ENCODE measurements at places on chromosomes 12 and 14.

DNA sequence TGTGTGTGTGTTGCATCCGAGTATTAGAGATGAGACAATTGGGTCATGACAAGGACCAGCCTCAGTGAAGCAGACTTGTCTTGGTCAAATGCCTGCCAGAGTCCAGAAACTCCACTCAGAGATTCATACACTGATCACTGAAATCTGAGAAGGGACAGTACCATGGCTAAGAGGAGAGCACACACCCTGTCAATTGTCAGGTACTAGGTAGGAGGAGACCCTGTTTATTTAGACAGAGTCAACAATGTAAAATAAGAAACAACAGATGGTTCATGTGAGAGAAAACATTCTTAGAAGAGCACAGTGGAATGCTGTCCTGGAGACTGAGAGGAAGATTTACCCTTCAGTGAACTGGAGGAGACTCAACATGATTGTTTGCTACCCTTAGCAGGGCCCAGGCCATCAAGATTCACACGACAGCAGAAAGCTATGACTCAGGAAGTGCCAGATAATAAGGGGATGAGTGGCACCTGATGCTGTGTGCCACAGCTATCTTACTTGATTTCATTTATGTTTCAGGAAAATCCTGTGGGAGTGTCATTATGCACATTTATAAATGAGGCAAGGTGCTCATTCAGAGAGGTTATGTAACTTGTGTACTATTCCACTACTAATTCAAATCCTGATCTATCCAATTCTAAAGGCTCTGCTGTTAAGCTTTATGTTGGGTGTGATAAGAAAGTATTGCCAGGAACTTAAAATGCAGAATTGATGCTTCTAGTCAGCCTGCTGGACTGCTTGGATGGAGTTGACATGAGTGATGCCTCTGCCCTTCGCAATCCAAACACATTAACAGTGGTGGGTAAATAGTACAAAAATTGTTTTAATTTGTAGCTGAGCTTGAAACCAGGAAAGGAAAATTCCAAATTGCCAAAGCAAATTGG is 136.6 kb upstream of the NEDD1 start:
- peak; percentile 30 for DNase-seq

- DNase-seq: no peak
These were observed 1.7 kb downstream of the FITM1 start for GRCh38 chr14:24132061-24132685.

DNA sequence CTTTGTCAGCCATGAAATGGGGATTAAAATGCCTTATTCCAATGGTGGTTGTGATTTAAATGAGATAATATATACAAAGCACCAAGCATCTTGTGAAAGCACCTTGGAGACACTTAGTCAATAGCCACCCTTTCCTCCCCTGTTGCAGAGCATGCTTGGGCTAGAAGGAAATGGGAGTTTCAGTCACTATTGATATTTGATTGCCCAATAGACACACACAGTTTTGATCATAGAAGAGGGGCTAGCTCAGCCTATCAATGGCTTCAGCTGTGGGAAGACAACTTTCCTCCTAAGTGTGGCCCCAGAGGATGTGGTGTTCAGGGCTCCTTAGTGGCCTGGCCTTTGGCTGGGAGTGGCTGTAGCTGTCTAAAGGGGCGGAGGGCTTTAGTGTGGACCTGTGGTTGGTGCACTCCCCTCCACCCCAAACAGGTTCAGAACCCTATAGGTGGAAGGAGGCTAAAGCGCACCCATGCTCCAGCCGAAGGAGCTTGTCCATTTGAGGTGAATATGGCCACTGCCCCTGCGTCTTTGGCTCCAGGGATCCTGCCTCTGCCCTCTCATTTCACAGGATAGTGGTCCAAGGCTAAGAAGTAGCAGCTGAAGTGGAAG is 132.3 kb downstream of the TMEM30B start:
- DNase-seq: no peak

DNA sequence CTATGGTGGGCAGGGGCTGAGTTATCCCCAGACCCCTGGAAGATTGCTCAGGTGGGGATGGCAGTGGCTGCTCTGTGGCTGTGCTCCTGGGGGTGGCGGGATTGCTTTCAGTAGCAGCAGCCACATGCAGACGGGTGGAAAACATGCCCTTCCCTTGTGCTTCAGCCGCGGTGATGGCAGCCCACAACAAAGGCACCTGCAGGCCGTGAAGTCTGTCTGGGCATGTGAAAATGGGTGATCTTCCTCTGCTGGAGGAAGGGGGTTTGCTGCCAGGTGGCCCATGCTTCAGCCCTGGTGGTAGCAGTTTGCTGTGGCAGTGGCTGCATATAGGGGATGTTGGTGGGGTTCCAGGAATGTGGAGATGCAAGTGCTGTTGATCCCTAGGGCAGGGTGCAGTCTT is 326.2 kb upstream of the RGS6 start:
- no peak for DNase-seq

- no peak for DNase-seq
These were observed 278.2 kb downstream of the ZFP36L1 start for GRCh38 chr14:68514608-68515194.

GRCh38 chr12:105013892-105014291 is 27.8 kb downstream of the NOPCHAP1 start:
- no peak for DNase-seq

DNA sequence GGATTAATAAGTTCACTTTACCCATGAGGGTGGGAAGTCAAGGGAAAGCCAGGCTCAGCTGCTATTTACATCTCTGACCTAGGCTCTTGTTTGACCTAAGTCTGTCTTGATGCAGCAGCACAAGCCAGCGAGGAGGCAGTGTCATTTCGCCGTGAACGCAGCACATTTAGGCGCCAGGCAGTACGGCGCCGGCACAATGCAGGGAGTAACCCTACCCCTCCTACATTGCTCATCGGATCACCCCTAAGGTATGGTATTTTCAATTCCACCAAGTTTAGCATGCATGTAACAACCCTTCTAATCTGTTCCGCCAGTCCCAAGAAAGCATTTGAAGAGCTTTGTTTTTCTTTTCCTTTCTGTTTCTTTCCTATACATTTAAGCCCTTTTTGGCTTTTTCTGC is 81.2 kb downstream of the PCNX1 start:
- DNase-seq: no peak

- no peak for DNase-seq
These were observed 6.2 kb upstream of the PTGER2 start for GRCh38 chr14:52307905-52308304.

DNA sequence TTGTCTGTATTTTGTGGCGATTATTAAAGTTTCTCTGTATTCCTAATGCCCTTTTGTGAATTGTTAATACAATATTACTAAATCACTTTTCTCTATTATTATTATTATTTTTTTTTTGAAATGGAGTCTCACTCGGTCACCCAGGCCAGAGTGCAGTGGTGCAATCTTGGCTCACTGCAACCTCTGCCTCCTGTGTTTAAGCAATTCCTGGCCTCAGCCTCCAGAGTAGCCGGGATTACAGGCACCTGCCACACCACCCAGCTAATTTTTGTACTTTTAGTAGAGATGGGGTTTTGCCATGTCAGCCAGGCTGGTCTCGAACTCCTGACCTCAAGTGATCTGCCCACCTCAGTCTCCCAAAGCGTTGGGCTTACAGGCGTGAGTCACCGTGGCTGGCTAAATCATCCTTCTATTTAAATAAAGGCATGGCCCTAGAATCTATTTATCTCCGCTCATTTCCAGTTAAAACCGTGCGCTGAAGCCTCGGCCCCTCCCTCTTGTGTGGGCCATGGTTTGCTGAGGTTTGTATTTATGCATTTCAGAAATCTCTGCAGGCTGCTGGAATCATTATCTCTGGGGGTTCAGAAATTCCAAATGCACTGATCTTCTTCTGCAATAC is 1136.4 kb upstream of the TMEM132C start:
- no peak for DNase-seq

DNA sequence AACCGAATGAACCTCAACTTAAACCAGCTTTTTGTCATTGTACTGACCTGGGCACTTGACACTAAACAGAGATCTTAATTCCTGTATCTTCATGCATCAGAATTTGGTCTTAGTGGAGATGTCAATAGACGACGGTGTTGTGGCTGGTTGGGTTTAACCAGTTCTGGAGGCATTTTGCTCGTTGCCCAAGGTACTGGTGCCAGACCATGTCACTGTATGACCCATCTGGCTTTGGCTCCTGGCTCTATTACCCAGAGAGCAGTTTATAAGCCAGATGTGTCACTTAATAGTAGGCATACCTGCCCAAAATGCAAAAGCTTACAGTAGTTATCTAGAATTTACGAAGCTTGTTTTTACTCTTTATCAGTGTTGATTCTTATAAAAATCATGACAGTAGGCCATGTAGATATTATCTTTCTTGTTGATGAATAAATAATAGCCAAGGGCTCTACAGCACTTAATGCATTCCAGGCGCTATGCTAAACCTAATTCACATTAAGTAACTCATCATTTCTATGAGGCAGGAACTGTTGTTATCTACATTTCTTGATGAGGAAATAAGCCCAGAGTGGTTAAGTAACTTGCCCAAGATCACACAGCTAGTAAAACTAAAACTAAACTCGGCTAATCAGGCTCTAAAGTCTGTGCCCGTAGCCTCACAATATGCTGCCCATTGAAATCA is 179.7 kb upstream of the HIF1A start:
- no peak for DNase-seq

DNA sequence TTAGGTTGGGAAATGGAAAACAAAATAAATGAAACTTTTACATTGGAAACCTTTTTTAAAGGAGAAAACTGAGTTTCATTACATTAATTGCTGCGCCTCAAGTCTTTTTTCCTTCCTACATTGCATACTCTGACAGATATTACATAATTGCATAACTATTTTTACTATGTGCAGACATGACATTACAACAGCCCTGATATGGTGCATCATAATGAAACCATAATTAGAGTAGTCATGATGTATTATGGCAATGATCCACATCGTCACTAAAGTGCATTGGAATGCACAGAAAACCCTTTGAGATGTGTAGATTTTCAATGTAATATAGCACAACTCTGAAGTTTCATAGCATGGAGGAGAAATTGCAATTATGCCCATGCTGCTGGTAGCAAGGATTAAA is 217.8 kb upstream of the NPAS3 start:
- no peak for DNase-seq

GRCh38 chr14:23827100-23827892 is 126.3 kb upstream of the DHRS4 start:
- no peak for DNase-seq

GRCh38 chr12:118103201-118103600 is 610 bp downstream of the VSIG10 start:
- DNase-seq: peak; percentile 28

DNA sequence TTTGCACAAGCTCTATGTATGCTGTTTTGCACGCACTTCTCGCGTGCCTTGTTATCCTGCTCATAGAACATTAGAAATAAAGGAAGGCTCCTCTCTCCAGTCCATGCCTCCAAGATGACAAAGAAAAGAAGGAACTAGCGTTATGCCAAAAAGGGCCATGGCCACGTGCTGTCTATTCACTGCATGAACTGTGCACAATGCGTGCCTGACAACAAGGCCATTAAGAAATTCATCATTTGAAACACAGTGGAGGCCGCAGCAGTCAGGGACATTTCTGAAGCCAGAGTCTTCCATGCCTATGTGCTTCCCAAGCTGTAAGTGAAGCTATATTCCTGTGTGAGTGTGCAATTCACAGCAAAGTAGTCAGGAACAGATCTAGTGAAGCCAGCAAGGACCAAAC is 22.2 kb upstream of the PRMT8 start:
- no peak for DNase-seq

DNA sequence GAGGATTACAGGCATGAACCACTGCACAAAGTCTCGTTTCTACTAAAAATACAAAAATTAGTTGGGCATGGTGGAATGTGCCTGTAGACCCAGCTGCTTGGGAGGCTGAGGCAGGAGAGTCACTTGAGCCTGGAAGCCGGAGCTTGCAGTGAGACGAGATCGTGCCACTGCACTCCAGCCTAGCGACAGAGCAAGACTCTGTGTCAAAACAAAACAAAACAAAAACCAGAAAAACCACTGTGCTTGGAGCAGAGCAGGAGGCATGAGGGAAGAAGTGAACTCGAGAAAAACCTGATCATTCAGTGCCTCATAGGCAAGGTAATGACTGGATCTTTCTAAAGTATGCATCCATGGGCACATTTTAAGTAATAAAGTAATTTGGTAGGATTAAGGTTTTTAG is 487.8 kb downstream of the KCNH5 start:
- no peak for DNase-seq

- peak; percentile 2 for DNase-seq
These were observed 10.9 kb upstream of the ULK1 start for GRCh38 chr12:131883521-131883900.

- no peak for DNase-seq
These were observed 192.8 kb downstream of the GRIN2B start for GRCh38 chr12:13788626-13789025.

DNA sequence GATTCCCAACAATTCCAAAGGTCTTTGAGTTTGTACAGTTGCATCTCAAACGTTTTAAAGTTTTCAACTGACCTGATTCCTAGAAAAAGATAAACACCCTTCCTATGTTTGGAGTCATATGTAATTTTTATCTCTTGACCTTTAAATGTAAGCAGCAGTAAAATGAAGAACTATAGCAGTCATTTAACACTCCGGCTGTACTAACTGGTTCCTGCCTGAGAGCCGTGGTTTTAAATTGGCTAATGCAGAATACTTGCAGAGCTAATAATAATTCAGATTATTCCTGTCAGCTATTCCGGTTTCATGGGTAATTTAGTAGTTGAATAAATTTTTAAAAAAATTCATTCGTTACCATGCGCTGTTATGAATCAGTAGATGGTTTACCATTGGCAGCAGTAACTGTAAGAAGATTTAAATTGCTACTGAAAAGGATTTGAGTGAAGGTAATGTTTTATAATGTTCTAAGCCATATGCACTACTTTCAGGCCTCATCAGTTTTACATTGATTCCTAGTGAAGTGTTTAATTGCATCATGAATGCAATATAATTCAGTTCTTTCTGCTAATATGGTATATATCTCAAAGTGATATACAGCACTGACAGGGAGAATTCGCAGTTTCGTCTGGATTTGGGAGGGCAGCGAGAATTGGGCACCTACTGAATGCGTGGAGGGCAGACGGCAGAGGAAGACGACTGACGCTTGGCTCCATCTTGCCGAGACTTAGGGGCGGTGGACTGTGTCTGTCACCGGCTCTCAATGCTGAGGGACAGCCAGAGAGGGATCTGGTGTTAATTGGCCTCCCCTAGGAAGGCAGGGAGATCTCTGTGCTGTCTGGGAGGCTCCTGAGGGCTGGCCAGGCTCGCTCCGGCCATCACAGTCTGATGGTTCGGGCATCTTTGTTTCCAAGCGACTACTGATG is 217.7 kb downstream of the PHETA1 start:
- DNase-seq: no peak

GRCh38 chr14:41663473-41663850 is 56.8 kb downstream of the LRFN5 start:
- DNase-seq: no peak

DNA sequence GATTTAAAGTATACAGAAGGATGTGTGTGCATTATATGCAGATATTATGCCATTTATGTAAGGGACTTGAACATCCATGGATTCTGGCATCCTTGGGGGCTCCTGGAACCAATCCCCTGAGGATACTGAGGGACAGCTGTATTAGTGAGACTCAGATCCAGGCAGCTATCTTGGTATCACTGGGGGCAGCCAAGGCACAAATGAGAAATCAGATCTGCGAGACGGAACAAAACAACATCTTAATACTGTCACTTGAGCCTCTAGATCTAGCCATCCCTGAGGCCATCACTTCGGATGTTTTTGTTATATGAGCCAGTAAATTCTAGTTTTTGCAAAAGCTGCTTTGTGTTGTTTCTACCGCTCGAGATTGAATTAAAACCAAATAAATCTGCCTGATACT is 175.1 kb upstream of the SFSWAP start:
- no peak for DNase-seq

GRCh38 chr14:64960762-64961276 is 11.3 kb downstream of the RAB15 start:
- DNase-seq: no peak
